Head of caudate nucleus (tissue), 42 donors: ENCODE measurements at places on chromosomes 13 and 19.

GRCh38 chr19:18443831-18444230 is 5.9 kb upstream of the ISYNA1 start:
- DNase-seq, result no peak

- DNase-seq, result no peak
Measured at GRCh38 chr13:75395066-75395465, 86.9 kb downstream of the TBC1D4 start.

- DNase-seq, result no peak
Measured at GRCh38 chr13:43797869-43798268, 11.1 kb upstream of the ENOX1 start.

GRCh38 chr19:16077984-16078758 is 1.9 kb downstream of the TPM4 start:
- no peak for DNase-seq

- no peak for DNase-seq
Measured at GRCh38 chr19:17322854-17323253, 11.8 kb downstream of the ANO8 start.

- DNase-seq, result no peak
Measured at GRCh38 chr13:112526146-112526853, 61.7 kb downstream of the TUBGCP3 start.

DNA sequence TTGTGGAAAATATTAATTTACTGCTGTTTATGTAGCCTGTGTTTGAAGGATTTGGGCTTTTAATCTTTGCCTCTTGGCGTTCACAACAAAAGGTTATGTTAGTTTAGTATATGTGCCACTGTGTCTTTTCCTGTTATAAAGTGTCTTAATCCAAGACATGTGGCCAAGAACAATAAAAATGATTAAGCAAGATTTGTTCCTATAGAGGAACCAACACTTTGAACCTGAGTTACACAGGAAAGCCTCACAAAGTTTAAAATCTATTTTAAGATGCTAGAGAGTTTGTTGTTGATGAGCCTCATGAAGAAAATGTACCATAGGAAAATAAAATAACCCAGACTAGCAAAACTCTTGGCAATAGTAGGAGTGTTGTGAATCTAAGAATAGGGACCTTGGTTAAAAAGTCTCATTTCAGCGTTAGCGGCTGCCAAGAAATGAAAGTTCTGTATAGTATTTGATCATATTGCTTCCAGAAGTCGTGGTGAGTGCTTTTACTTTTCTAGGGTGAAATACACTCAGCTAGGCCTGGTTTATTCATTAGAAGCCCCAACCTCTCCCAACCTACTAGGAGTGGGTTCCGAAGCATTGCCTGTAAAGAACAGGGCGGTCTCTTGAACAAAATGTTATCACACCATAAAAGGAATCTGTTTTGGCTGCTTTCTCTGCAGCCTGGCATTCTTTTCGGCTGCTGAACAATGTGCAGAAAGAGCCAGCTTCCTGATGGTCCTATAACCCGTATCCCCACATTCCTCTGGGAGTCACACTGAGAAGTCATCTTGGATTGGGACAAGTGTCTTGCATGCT is 102.6 kb downstream of the LRCH1 start:
- DNase-seq, result no peak

GRCh38 chr19:11016631-11017030 is 55.8 kb downstream of the SMARCA4 start:
- DNase-seq, result no peak

GRCh38 chr13:33466262-33466661 is 180.7 kb upstream of the STARD13 start:
- no peak for DNase-seq

DNA sequence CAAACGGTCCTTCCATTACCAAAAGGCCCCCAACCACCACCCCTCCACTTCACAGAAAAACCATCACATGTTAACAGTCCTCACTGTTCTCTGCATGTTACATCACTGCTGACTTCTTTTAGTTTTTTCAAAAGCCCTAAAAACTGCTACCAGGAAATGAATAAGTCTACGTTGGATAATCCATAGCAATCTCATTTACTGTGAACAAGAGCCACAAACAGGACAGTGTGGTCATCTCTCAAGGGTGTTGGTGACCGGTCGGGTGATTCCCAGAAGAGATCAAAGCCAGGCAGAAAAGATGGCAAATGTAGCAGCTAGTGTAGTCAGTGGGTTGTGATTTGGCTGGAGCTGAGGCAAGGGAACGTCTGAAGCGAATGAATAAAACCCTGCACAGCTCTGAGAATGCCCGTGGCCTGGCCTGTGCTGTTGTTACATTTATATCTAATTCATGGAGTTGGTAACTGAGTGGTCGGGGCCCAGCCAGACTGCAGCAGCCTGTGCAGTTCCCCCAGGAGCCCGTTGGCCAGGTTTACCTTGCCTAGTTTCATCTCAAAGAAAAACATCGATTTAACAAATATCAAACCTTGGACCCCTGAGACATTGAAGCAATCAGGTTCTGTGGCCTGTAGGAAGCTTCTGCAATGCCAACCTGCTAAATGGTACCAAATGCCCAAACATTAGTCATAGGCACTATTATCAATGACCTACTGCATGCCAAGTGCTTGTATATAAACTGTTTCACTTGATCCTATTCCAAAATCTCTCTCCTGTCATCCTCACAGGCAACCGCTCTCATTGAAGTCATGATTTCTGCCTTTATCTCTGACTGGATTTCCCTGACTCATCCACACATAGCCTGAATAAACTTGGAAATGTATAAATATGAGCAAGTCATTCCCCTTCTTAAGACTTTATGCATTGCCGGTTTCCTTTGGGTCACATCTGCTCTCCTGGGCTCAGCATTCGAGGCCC is 153.8 kb upstream of the SERP2 start:
- no peak for DNase-seq

- no peak for DNase-seq
Measured at GRCh38 chr19:56377105-56377924, 16.0 kb downstream of the ZNF582 start.

DNA sequence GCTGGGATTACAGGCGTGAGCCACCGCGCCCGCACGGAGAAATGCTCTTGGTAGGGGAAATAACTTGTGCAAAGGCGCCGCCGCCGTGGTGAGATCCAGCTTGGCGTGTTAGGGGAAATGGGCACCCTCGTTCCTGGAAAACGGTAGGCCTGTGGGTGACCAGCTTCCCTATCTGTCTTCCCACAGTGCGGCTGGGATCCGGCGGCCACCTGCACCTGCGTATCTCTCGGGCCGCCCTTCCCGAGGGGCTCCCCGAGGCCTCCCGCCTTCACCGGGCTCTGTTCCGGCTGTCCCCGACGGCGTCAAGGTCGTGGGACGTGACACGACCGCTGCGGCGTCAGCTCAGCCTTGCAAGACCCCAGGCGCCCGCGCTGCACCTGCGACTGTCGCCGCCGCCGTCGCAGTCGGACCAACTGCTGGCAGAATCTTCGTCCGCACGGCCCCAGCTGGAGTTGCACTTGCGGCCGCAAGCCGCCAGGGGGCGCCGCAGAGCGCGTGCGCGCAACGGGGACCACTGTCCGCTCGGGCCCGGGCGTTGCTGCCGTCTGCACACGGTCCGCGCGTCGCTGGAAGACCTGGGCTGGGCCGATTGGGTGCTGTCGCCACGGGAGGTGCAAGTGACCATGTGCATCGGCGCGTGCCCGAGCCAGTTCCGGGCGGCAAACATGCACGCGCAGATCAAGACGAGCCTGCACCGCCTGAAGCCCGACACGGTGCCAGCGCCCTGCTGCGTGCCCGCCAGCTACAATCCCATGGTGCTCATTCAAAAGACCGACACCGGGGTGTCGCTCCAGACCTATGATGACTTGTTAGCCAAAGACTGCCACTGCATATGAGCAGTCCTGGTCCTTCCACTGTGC is 2.4 kb downstream of the GDF15 start:
- peak; percentile 76 for DNase-seq

DNA sequence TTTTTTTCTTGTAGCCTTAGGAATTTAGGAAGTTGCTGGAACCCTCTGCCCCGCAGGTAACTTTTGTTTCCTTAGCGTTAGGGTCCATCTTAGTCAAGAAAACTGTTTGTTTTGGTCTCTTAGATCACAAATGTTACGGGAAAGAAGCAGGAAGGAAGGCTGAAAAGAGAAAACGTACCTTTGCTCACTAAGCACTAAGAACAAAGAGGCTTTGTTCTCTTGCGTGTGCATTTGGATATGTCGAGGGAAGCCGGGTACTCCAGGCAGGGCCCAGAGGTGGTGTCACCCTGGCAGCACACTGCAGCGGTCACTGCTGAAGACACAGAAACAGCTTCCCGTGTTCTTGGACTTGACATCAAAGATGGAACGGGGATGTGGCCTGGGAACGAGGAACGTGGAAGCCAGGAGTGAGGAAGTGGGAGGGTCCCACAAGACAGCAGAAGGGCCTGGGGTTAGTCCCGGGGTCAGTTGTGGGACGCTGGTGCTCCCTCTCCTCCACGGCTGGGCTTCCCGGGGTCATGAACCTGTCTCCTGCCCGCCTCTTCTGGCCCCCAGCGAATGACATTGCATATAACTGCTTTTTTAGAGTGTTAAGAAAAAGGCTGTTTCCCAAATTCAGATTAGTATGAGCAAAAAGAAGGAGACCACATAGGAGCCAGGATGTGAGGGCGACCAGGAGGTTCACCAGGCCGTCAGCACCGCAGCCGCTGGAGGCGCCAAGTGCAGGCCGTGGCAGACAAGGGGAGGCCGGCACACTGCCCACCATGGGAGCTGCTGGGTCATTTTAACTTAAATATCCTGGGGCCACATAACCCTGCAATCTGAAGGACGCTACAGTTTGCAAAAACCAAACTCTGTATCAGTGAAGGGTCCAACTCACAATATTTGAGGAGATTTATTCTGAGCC is 31.6 kb downstream of the ATP11A start:
- DNase-seq, result no peak

GRCh38 chr19:54434112-54434872 is 14.7 kb upstream of the LENG8 start:
- DNase-seq, result peak; percentile 73

- DNase-seq, result peak; percentile 69
Measured at GRCh38 chr19:55643887-55644176, 383 bp downstream of the ZNF581 start.

DNA sequence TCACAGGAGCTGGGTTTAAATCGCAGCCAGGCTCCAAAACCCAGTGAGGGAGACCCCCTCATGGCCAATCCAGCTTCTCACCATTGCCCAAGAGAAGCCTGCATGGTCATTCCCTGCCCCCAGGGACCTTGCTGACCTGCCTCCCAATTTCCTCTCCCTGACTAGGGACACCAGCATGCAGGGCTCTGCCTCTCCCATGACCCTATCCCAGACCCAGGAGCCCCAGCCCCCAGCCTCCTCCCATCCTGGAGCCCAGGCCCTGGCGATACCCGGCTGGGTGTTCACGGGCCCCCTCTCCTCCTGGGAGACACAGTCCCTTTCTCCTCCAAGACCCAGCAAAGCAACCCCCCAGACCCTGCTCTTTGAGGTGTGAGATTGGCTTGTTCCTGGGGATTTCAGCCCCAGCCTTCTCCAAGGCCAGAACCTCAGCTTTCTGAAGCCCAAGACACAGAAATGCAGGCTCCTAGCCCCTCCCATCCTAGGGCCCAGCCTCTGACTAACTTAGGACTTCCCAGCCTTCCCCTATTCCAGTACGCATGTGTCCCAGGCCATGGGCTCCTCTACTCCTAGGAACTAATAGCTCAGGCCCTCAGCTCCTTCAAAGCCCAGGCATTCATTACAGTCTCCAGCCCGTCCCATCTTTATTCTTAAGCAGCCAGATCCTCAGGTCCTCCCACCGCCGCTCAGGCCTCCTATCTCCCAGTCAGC is 1.1 kb downstream of the GYS1 start:
- DNase-seq, result peak; percentile 52

- DNase-seq, result no peak
Measured at GRCh38 chr19:40616178-40616577, 15.0 kb downstream of the LTBP4 start.

GRCh38 chr13:40484101-40484800 is 182.2 kb downstream of the FOXO1 start:
- no peak for DNase-seq

DNA sequence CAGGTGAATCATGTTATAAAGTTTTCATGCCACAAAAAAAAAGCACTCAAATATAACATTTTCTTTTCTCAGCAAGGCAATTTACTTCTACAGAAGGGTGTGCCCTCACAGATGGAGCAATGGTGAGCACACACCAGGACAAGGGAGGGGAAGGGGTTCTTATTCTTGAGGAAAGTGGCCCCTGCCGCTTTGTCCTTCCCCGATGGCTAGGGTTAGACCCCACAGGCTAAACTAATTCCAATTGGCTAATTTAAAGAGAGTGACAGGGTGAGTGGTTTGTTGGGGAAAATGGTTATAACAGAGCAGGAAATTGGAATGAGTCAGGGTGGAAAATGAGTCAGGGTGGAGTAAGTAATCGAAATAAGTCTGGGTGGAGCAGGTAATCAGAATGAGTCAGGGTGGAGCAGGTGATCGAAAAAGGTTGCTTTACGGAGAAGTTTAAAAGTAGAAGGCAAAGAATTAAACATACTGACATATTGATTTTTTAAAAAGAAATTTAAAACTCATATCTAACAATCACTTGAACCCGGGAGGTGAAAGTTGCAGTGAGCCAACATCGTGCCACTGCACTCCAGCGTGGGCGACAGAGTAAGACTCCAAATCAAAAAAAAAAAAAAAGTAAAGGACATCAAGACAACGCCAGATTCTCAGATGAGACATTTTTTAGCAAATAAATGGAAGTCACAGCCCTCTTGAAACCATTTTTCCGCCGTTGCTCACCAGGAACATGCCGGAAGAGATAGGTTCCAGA is 813 bp downstream of the ZNF562 start:
- DNase-seq, result peak; percentile 6

- peak; percentile 83 for DNase-seq
Measured at GRCh38 chr19:18340190-18340989, at the start of gene PGPEP1. Gene PGPEP1, plus strand, starts transcription at chr19:18340598. Its CDS starts 84 bp downstream, at chr19:18340682.

GRCh38 chr19:47408156-47408938 is 11.0 kb downstream of the MEIS3 start:
- DNase-seq, result no peak

DNA sequence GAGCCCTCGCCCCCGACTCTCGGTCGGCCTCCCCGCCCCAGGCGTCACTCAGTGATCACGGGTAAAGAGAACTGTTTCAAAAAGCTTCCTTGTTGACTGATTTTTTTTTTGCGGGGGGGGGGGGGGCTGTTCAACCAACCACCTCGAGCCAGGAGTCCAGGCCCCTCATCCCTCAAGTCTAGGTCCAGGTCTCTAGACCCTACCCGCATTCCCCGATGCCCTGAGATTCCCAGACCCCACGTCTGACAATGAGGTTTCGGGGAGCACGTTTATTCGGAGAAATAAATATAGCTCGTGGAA is 4.3 kb downstream of the HRC start:
- no peak for DNase-seq

DNA sequence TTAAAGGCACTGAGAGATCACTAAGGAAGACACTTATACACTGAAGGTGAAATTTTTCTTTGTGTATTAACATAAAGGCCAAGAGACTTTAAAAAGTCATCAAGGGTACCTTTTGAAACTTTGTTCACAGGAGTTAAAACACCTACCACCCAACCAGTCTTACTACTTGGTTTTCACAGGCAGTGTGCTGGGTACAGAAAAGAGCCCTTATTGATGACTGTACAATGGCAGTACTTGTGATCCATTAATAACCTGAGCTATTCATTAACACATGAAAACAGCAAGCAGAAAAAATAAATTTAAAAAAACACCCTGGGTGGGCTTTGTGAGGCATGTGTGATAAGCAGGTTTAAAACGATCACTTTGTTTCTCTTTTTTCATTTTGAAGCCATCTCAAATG is 148.9 kb downstream of the TBC1D4 start:
- no peak for DNase-seq

GRCh38 chr13:88144580-88144979 is 473.4 kb downstream of the SLITRK5 start:
- DNase-seq, result no peak
